ENCODE measurements at places on chromosomes 12 and 14. TPM values are rescaled to one million over a fixed set of nuclear protein-coding genes. Genes with fewer than 3 reads are reported as not detected.

Gene RNFT2
- 17.2 TPM for total RNA-seq

Gene ACSS3
- total RNA-seq = not detected

DNA sequence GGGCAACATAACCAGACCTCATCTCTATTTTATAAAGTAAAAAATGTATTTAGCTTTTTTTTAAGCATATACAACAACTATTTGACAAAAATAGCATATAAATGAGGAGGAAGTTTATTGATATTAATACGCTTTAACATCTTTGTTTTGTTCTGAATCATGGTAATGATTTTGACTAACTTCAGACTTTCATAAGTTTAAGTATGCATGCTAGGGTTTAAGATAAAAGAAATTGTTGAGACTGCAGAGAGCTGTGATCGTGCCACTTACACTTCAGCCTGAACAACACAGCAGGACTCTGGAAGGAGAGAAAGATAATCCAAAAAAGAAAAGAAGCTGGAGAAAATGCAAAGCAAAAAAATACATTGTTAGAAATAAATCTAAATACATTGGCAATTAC is 87.9 kb upstream of the AEBP2 start:
- no peak for DNase-seq

GRCh38 chr14:104665114-104665656 is 24.2 kb upstream of the INF2 start:
- DNase-seq = no peak

DNA sequence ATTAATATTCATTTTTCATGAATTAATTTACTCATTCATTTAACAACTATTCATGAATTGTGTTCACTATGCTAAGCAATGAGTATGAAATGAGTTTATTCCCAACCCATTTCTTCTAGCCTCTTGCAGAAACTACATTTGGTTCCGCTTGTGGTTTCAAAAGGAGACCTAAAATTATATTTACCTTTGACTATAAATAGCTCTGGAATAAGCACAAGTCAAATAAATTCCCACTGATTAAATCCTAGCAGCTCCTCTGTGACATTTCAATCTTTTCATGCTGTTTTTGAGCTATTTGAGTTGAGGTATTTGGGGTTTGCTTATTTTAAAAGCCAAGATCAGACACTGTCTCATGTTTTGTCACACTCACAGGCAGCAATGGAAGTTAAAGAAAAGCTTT is 46.9 kb downstream of the DUSP6 start:
- no peak for DNase-seq

DNA sequence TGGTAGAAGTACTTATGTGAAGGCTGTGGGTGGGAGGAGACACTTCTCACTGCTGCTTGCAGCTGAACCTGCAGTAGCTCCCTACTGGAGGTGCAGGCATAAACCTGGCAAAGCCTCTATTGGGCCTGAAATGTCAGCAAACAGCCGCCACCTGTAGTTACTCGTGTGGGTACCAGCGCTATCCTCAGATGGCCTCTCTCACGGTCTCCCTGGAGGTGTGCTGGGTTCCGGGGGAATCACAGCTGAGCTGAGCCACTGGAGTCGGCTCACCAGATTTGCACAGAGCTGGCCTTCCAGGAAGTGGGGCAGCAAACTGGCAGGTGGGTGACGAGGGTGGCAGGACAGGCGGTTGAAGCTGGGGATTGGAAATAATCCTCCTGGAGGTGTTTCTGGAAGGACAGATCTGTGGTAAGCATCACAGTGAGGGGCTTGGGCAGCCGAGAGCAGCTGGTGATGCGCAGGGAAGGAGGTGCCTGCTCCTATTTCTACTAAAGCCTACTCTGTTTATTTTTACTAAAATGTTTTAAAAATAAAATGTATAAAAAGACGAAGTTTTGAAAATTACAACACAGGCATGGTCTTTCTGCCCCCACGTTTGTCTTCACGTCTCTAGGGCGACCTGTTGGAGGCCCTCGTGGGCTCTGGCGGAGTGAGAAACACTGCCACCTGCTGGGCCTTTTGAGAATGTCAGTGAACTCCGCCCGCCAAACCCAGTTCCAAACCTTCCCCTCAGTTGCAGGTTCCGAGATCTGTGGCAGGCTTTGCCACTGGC is 67.8 kb upstream of the PLEKHG3 start:
- DNase-seq = peak; percentile 71

GRCh38 chr14:67482231-67483164 is 6.0 kb downstream of the TMEM229B start:
- no peak for DNase-seq

DNA sequence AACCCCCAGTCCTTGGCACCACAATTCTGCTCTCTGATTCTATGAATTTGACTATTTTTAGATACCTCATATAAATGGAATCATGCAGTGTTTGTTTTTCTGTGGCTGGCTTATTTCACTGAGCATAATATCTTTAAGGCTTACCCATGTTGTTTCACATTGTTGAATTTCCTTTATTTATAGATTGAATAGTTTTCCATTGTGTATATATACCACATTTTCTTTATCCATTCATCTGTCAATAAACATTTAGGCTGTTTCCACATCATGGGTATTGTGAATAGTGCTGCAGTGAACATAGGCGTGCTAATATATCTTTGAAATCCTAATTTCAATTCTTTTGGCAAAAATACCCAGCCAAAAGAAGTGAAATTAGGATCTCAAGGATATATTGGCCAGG is 126.7 kb upstream of the SLC38A2 start:
- DNase-seq = no peak
